Stimulated activated CD4-positive, alpha-beta T cell treated with anti-CD3 and anti-CD28 coated beads, Interleukin-1b, Interleukin-23, amount 100 ng/mL, for 1 hour (primary cell): ENCODE measurements at places on chromosomes 3 and 15.

DNA sequence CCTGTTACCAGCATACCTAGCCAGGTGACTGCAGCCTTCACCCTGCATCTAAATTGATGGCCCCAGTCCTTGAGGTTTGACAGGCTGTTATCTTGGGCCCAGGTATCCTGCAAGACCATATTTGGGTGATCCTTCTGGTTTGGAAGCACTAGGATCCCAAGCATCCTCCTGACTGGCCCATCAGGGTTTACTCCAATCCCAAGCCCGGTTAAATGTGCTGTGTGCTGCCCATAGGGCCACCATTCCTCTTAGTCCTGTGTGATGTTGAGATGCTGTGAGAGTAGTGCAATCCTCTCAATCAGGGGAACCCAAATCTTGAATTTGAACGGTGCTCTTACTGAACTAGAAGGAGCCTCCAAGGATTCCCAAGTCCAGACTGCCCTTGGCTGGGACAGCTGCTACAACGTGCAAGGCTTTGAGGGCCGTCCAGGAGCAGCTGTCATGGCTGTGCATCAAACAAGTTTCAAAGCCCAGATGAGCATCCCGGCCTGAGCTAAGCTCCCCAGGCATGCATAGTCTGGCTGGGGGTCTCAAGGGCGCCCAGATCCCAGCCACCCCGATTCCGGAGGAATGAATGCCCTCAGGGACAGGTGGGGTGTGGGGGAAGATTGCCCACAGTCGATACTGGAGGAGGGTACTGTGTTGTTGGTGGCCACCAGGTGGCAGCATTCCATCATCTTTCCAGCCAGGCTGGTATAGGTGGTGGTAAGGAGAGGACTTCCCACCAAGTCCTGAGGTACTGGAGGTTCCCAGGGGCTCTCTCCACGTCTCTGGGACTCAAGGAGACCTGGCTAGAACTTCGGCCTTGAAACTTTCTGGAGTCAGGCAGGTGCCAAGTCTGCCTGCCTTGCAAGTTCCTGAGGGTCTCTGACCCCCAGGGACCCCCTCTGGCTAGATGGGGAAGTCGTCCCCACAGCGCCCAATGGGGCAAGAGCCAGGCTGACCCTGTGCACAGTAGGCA is 32.6 kb downstream of the RBM5 start:
- peak; percentile 29 for DNase-seq

- no peak for DNase-seq
Observed at GRCh38 chr15:100661156-100661555, 58.8 kb downstream of the ASB7 start.

DNA sequence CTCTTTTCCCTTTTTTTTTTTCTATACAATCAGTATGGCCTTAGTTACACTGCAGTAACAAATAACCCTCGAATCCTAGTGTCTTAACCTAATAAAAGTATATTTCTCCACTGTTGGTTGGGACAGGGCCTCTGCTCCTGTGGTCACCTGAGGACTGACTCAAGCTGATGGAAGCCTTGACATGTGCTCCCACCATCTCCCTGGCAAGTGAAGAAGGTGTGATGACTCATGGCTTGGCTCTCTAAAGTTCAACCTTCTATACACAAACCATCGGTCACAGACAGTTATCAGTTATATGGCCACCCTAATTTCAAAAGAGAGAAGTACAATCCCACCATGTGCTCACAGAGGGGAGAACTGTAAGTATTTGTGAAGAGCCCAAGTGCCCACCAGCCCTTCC is 65.8 kb upstream of the CACNA2D3 start:
- no peak for DNase-seq

- no peak for DNase-seq
Observed at GRCh38 chr3:126373682-126374601, 16.7 kb upstream of the KLF15 start.

GRCh38 chr15:86231864-86232721 is 152.4 kb downstream of the AGBL1 start:
- DNase-seq = no peak

DNA sequence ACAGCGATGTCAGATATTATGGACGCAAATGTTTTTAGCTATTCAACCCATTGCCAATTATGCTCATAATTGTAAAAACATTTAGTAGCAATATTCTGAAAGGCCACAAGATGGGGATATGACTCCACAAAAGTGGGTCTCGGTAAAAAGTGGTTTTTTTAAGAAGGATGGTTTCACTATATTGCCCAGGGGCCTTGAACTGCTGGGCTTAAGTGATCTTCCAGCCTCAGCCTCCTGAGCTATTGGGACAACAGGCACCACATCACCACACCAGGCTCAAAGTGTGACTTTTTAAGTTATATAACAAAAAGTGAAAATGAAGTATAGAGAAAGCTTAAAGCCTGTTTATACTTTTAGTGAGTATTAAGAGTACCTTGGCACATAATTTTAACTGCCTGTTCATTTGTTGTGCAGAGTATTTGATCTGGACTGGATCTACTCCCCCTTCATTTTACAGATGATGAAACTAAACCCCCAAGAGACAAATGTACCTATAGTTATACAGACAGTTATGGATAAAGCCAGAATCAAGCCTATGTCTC is 9.4 kb downstream of the NAA50 start:
- no peak for DNase-seq

DNA sequence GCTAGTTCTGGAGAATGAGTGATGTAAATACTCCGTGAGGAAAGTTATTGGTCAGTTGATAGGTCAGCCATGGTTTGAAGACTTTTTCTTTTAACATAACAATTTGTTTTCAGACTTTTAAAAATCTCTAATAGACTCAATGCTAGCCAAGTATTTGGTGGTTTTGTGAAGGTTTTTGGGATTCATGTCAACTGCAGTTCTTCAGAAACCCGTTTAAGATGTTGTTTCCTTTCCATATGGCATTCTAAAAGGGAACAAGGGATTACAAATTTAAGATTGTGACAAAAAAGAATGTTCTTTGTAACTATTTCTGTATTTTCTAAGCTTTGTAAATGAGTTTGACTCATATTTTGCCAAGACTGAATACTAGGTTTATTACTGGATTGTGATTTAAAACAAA is 281.7 kb upstream of the COL8A1 start:
- DNase-seq = no peak

DNA sequence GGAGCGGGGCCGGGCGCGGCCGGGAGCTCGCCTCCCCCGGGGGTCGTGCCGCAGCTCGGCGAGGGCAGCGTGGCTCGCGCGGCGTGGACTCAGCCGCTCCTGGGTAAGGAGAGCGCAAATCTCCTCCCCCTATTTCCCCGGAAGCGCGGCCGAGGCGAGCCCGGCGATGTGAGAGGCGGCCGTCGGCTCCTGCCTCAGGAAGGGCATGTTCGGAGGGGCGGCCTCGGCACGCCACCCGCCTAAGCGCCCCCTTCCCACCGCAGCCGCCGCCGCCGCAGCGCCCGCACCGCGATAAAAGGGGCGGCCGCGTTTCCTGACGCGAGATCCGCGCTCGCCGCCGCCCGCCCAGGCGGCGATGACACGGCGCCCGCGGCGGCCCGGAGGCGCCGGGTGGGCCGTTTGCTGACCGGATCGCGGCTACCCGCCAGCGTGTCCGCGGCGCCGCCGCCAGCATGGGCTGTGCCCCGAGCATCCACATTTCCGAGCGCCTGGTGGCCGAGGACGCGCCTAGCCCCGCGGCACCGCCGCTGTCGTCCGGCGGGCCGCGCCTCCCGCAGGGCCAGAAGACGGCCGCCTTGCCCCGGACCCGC is at the start of gene PDE8A:
Gene PDE8A, plus strand, starts transcription at position 146 of the 590 bp plus-strand sequence. Its CDS starts 307 bp downstream, at position 453.
- peak; percentile 18 for DNase-seq

- DNase-seq = no peak
Observed at GRCh38 chr3:47849699-47850563, 47.0 kb downstream of the DHX30 start.

DNA sequence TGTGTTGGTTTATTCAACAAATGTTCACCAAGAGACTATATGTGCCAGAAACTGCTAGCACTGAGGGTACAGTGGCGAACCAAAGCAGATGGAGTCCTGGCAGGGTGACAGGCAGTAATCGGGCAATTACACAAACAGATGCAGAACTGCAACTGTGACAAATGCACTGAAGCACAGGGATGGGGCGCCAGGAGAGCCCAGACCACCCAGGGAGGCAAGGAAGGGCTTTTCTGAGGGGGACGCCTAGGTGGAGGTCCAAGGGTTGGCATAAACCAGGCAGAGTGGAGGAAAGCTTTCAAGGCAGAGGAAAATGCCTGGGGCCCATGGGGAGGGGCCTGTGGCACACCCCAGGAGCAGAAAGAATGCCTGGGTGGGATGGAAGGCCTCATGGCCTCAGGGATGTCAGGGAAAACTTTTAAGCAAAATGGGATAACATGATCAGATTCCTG is 5.5 kb downstream of the DIS3L start:
- DNase-seq = no peak
